ENCODE measurements at places on chromosomes 7 and 10. TPM values are rescaled to one million over a fixed set of nuclear protein-coding genes. Genes with fewer than 3 reads are reported as not detected.

TMEM196 gene
- not detected for total RNA-seq

AKR1C8 gene
- not detected for total RNA-seq

RHBDD2 gene
- total RNA-seq = 50.3 TPM

LDB3 gene
- total RNA-seq = under 0.01 TPM

MSRB2 gene
- total RNA-seq = 12.0 TPM

CLDN4 gene
- total RNA-seq = 0.54 TPM

CHN2 gene
- 0.81 TPM for total RNA-seq

INTS1 gene
- 44.2 TPM for total RNA-seq

ITGB8 gene
- total RNA-seq = 79.2 TPM

MEST gene
- 63.0 TPM for total RNA-seq

SPDYE16 gene
- total RNA-seq = 0.09 TPM

NOS3 gene
- 4.6 TPM for total RNA-seq

CALHM3 gene
- total RNA-seq = not detected

EMX2 gene
- 1.1 TPM for total RNA-seq

TMEM139 gene
- not detected for total RNA-seq

ACHE gene
- total RNA-seq = 0.16 TPM

CLRN3 gene
- total RNA-seq = not detected

CYP2C19 gene
- not detected for total RNA-seq

NME8 gene
- total RNA-seq = not detected

GDF2 gene
- total RNA-seq = not detected

IFIT1B gene
- total RNA-seq = not detected

PDZD7 gene
- total RNA-seq = 0.27 TPM

All from fibroblast of the aortic adventitia (primary cell).